ENCODE measurements at places on chromosomes 2 and 18.

- no peak for DNase-seq
Measured at GRCh38 chr18:44736664-44737380, 56.1 kb downstream of the SETBP1 start.

DNA sequence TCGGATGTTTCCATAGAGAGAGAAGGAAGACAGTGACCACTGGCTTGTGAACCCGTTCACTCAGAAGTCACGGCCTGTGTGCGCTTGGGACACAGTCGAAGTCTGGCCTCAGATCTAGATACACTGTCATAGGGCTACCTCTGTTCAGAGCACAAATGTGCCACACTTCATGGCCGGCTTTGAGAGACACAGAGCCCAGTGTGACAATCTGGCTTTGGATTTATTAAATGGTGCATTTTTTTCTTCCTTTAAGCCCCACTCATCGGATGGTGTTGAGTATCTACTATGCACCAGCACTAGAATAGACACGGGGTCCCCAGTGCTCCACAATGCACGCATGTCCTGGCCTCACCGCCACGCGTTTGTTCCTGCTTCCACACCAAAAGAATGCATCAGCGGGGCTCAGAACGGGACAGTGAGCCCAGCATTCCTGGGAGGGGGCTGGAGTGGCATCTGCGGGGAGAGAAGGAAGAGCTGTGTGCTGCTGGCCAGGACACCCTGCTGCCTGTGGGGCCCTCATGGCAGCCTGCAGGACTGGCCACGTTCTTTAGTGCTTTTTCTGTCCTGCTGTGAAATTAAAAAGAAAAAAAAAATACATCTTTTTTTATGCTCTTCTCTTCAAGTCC, 738.9 kb upstream of the SALL3 start:
- no peak for DNase-seq

DNA sequence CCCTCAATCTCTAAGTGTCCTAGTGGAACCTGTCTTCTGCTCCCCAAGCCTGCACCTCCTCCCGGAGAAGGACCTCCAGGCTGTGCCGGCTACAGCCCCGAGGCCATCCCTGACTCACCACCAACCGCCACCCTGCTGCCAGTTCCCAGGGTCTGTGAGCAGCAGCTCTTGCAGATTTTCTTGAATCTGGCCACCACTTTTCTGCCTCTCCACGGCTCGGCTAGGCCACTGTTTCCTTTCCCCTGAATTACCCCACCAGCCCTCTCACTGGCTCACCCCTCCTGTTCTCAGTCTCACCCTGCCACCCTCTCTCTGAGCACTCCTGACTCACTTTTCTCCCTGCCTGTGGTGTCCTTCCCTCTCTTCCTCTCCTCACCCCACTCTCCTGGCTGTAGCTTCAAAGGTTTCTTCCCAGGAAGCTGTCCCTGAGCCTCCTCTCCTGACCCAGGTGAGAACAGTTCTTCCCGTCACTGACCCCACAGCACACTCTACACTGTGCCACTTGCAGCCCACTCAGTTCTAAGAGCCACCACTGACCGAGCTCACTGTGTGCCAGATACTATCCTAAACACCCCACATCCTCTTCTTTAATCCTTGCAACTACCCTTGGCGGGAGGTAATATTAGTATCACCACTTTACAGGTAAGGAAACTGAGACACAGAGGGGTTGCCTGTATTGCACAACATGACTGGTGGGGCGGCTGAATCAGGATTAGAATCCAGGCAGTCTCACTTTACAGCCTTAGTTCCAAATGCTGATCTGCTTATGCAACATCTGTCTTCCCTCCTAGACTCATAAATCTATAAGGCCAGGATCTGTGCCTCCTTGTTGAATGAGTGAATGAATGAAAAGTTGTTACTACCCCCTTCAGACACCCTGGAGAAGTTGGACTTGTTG, 111.6 kb downstream of the SMAD7 start:
- no peak for DNase-seq

GRCh38 chr2:86014493-86014892, 91.2 kb downstream of the POLR1A start:
- DNase-seq, result no peak

DNA sequence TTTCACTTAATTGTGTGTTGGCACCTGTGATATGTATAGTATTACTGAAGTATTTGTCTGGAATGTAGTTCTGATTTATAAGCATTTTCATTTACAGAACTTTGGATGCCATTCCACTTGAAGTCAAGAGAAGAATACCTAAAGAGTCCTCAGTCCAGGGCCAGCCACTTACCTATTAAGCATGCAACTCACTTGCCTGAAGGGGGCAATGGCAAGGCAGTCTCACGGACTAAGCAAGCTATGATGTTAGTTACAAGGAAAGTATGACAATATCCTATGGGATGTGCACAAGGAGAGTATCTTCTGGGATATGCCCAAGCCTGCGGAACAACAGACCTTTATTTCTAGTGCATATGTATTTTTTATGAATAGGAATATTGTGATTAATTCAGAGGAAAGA, 369.4 kb upstream of the GCFC2 start:
- DNase-seq, result no peak

GRCh38 chr2:65638443-65638842, 206.0 kb upstream of the SPRED2 start:
- DNase-seq, result no peak
